Occipital lobe (tissue), 3 donors: ENCODE measurements at places on chromosomes 12 and 14. TPM values are rescaled to one million over a fixed set of nuclear protein-coding genes. Genes with fewer than 3 reads are reported as not detected.

GRCh38 chr14:59320763-59321625 lies 132.5 kb downstream of the DAAM1 start:
- no peak for DNase-seq

- DNase-seq: no peak
These were observed 525.2 kb downstream of the GLT1D1 start for GRCh38 chr12:129378496-129378895.

Gene AKAP3
- 2.7 TPM for total RNA-seq

- no peak for DNase-seq
These were observed 282.5 kb upstream of the TMPO start for GRCh38 chr12:98232753-98233390.

Gene TDRD9
- total RNA-seq: 1.2 TPM

Gene NEUROD4
- 3.9 TPM for total RNA-seq
